ENCODE measurements at places on chromosomes 6 and 20.

- DNase-seq: no peak
Measured at GRCh38 chr20:23049201-23050075, at the start of gene THBD. Gene THBD (minus strand): TSS chr20:23049672. CDS start chr20:23049504, 168 bp downstream.

- no peak for DNase-seq
Measured at GRCh38 chr6:75135450-75135849, 70.4 kb downstream of the COL12A1 start.

DNA sequence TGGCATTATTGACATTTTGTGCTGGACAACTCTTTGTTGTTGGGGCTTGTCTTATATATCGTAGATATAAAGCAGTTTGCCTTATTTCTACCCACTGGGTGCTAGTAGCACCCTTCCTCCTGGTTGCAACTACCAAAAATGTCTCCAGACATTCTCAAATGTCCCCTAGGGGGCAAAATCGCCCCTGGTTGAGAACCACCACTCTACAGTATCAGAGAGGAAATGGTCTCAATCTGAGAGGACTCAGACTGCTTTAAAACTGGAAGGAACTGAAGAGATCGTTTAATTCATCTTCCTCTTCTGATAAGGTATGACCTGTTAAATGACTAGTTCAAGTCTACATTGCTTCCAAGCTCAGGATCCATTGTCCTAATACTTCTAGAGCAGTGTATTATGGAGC is 14.9 kb downstream of the SH3BGRL2 start:
- no peak for DNase-seq

DNA sequence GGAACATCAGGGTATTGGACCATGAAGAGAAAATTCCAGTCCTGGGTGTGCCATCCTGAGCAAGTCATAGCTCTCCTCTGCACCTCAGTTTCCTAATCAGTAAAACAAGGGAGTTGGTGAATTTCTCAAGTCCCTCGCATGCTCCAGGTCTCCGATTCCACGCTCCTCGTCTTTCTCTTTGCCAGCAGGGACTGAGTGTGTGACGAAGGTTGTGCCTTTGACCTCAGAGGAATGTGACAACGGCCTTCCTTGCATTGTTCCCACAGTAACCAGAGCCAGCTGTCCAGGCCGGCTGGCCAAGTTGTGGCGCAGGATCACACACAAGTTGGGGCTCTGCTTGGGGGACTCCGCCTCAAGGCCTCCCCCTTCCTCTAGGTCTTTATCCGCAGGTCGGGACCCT is 217.3 kb downstream of the ATXN1 start:
- DNase-seq: no peak

DNA sequence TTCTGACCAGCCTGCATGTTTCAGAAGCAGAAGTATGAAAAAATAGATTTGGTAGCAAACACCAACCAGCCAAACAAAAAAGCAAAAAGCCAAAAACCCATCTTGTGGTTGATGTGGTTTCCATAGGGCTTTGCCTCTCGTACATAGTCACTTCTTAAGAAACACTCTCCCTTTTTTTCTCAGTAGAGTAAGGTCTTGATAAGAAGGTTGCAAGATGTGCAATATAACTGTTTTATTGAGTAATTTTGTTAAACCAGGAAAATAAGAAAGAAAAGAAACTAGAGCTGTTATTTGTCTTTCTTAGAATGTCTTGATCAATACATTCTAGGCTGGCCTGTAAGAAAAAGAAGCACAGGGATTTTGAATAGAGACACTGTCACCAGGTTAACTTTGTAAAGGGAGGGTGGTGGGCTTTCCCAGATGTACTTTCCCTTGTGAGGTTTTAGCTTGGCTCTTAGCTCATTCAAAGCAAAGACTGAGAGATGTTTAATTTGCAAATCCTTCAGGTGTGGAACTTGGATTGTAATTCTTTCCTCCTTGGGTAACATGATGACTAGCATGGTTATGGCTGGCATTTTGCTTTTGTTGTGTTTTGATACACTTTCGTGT is 49.7 kb downstream of the AKAP12 start:
- DNase-seq: no peak

GRCh38 chr6:161963634-161964234 is 689.9 kb upstream of the AGPAT4 start:
- no peak for DNase-seq

GRCh38 chr20:8842525-8842924 is 226.4 kb upstream of the PLCB4 start:
- DNase-seq: no peak

GRCh38 chr20:36932476-36933426 is 18.8 kb downstream of the SAMHD1 start:
- DNase-seq: no peak

- no peak for DNase-seq
Measured at GRCh38 chr6:12017263-12017662, 5.2 kb downstream of the HIVEP1 start.

DNA sequence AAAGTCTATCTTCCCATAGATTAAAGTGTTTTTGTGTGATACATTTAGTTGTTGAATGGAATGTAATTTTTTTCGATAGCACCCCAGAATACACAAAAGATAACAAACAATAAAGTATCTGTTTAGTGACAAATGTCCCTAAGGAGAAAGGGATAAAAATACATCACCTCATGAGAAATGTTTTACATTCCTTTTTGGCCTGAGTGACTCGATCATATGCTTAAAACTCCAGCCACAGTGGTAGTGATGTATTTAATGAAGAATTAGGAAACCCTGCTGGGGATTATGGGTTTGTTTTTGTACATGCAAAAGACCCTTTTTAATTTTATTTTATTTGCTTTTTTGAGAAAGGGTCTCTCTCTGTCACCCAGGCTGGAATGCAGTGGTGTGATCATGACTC is 4.3 kb upstream of the SGK1 start:
- no peak for DNase-seq
